NCI-H1105 (cell line): ENCODE measurements at places on chromosomes 4 and X.

GRCh38 chr4:82017680-82018079 is 356.1 kb downstream of the HNRNPD start:
- DNase-seq, result no peak

GRCh38 chr4:186097386-186097785 is 7.1 kb upstream of the FAM149A start:
- no peak for DNase-seq

DNA sequence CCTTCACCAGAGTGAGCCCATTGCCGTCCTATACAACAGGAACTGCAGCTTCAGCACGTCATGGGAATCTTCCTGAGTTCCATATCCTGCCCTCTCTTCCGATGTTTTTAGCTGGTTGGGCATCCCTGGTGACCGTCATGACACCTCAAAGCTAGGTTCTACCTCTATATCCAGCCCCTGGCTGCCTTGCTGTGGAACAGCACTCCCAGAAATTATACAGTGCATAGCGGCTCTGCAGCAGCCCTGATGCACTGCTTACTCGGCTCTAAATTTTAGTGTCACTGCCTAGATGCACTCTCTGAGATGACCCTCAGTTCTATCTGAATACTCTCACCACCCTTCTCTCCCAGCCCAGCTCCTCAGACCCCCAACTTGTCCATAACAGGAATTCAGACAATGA is 44.3 kb downstream of the ARHGEF38 start:
- no peak for DNase-seq

DNA sequence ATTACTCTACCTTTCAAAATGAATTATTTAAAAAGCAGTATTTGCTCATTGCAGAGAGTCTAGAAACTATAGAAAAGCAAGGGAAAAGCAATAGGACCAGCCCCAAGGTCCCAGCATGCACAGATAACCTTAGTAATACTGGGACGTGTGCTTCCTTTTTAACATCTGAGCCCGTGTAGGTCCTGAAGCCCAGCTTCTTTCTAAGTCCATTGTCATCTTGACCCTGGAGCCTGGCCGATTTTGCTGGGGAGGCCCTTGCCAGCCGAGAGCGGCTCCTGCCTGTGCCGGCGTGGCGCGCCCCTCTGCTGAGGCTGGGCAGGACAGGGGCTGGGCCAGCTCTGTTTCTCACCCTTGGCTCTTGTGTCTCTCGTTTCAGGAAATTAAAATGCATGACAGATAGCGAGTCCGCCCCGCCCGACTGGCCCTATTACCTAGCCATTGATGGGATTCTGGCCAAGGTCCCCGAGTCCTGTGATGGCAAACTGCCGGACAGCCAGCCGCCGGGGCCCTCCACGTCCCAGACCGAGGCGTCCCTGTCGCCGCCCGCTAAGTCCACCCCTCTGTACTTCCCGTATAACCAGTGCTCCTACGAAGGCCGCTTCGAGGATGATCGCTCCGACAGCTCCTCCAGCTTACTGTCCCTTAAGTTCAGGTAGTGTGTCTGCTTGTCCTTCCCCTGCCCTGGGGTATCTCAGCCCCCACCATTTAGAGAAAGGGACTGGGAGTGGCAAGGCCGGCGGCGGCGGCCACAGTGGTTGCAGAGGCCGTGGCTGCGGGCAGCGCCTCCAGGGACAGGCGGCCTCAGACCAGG is 4.1 kb downstream of the MSANTD1 start:
- no peak for DNase-seq

DNA sequence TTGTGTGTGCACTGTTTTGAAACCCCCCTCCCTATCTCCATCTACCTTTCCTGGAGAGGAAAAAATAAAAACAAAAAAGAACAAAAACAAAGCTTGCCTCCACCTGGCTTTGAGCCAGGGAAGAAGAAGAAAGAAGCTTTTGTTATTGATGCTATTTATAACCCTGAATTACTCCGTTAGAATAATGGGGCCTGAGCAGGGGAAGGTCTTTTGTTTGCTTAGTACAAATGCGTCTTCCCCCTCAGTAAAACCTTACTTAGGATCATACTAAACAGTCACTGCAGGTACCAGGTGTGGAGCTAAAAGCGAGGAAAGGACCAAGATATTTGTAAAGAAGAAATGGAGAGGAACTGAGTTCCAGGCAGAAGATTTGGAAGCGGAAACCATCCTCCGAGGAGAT is 352.1 kb downstream of the KCNIP4 start:
- peak; percentile 61 for DNase-seq

- DNase-seq, result no peak
Measured at GRCh38 chr4:173924561-173924960, 358.9 kb downstream of the FBXO8 start.

DNA sequence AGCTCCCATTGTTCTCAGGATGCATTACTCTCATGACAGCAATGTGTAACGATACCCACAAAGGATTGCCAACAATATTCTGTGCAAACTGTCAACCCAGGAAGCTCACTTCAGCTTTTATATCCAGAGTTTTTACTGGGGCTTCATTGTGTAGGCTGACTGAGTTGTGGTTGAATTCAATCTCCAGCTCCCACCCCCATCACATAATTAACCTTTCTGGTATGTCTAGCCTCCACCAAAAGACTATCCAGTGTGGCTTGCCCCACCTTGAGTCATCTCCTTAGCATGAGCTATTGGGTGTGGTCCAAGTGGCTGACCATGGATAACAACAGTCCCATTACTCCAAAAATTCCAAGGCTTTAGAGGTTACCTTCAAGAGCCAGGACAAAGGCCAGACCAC is 17.7 kb upstream of the TAB3 start:
- no peak for DNase-seq

- no peak for DNase-seq
Measured at GRCh38 chrX:43589735-43590134, 66.4 kb upstream of the MAOA start.

GRCh38 chr4:13118633-13119032 is 365.5 kb downstream of the RAB28 start:
- no peak for DNase-seq

DNA sequence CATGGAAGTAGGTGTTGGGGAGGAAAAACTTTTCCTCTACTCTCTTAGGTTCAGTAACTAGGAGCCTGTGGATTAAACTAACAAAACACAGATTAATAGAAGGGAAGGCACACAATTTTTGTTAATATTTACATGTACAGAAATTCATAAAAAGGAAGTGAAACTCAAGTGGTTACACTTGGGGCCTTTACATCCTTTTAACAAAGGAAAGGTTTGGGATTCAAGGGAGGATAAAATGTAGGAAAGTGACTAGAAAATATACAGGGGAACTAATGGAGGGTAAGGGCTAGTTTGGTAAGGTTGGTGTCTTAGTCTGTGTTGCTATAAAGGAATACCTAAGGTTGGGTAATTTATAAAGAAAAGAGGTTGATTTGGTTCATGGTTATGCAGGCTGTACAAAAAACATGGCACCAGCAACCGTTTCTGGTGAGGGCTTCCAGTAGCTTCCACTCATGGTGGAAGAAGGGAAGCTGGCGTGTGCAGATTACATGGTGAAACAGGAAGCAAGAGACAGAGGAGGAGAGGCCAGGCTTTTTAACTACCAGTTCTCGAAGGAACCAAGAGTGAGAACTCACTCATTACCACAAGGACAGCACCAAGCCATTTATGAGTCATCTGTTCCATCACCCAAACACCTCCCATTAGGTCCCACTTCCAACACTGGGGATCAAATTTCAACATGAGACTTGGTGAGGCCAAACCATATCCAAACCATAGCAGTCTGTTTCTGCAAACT is 124.4 kb downstream of the CHRDL1 start:
- no peak for DNase-seq

DNA sequence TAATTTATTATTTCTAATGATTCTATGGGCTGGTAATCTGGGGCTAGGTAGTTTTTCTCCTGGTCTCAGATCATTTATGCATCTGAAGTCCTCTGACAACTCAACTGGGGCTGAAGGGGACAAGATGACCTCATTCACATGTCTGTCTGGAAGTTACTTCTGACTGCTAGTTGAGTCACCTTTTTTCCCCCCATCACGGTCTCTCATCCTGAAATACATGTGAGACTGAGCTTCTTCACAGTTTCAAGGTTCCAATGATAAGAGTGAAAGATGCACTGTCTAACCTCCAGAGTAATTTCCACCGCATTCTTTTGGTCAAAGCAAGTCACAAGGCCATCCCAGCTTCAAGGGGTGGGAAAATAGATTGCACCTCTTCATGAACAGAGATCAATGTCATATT is 356.7 kb upstream of the RPS6KA3 start:
- DNase-seq, result no peak

- DNase-seq, result peak; percentile 2
Measured at GRCh38 chrX:30141966-30142365, 73.4 kb upstream of the MAGEB2 start.

DNA sequence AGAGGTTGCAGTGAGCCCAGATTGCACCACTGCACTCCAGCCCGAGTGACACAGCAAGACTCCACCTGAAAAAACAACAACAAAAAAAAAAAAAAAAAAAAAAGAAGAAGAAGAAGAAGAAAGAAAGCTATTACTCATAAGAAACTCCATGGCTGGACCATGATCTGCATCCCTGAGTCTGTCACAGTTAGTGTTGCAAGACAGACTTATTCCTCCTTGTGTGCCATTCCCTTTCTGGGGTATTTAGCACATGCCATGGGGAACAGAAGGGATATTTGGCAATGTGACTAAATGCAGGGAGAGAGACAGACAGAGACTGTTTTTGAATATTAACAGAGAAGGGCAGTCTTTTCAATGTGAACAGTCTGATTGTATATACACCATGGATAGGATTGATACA is 16.7 kb upstream of the PDS5A start:
- no peak for DNase-seq

DNA sequence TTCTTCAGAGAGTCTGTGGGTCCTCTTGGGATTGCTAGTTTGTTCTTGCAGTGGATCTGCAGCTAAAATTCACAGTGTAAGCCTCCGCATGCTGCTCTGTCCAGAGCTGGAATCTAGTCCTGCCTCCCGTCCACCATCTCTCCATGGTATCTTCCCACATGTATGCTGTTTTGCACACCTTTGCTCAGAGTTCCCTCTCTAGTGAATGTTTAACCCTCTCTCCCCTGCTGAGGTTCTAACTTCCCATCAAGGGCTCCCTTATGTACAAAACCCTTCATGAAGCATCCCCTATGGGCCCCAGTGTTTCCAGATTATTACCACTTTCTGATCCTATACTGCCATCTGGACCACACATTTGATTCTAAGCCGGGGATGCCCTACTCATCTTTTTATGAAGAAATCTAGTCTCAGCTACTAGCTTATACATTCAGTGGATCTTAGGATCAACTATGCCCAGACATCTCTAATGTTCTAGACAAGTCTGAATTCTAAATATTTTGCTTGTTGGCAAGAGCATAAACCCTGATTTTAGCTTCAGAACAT is 157.3 kb downstream of the CPEB2 start:
- no peak for DNase-seq

DNA sequence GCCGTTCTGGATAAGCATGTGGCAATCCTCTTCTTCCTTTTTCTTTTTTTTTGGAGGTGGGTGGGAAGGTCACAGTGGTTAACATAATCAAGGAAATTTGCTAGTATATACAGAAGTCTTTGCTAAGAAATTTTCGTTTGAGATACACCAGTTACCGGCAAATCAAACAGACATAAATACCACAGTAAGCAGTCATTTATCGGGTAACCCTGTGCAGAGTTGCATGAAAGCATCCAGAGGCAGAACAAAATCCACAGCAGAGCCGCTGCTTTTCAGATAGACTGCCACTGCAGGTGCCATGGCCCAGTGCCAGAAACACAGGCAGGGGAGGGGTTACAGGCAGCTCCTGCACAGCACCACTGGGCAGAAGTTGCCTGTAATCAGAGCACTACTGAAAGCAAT is 179.1 kb upstream of the MAB21L2 start:
- peak; percentile 61 for DNase-seq

DNA sequence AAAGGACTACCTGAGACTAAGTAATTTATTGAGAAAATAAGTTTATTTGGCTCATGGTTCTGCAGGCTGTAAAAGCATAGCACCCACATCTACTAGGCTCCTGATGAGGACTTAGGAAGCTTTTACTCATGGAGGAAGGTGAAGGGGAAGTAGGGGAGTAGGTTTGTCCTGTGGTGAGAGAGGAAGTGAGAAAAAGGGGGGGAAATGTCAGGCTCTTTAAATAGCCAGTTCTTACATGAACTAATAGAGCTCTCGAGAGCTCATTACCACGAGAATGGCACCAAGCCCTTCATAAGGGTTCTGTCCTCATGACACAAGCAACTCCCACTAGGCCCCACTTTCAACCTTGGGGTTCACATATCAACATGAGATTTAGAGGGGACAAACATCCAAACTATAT is 125.5 kb upstream of the NRK start:
- no peak for DNase-seq

GRCh38 chr4:72429397-72429889 is 139.6 kb downstream of the ADAMTS3 start:
- no peak for DNase-seq

DNA sequence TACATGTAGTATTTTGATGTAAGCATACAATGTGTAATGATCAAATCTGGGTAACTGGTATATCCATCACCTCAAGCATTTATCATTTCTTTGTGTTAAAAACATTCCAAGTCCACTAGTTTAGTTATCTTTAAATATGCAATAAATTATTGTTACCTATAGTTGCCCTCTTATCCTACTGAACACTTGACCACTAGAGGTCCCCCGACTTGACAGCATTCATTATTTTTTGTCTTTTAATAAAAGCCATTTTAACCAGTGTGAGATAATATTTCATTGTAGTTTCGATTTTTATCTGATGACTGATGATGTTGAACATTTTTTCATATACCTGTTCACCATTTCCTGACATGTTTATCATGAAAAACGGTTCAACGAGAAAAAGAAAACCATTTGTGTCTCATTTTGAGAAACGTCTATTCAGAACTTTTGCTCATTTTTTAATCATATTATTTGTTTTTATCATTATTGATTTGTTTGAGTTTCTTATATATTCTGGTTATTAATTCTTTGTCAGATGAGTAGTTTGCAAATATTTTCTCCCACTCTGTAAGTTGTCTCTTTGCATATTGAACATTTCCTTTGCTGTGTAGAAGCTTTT is 199.0 kb upstream of the CXXC4 start:
- no peak for DNase-seq

GRCh38 chr4:165628572-165628971 is 244.5 kb upstream of the TLL1 start:
- no peak for DNase-seq

GRCh38 chrX:34437586-34437985 is 219.5 kb downstream of the TMEM47 start:
- DNase-seq, result no peak

GRCh38 chrX:129641941-129642340 is 12.8 kb downstream of the APLN start:
- DNase-seq, result no peak

DNA sequence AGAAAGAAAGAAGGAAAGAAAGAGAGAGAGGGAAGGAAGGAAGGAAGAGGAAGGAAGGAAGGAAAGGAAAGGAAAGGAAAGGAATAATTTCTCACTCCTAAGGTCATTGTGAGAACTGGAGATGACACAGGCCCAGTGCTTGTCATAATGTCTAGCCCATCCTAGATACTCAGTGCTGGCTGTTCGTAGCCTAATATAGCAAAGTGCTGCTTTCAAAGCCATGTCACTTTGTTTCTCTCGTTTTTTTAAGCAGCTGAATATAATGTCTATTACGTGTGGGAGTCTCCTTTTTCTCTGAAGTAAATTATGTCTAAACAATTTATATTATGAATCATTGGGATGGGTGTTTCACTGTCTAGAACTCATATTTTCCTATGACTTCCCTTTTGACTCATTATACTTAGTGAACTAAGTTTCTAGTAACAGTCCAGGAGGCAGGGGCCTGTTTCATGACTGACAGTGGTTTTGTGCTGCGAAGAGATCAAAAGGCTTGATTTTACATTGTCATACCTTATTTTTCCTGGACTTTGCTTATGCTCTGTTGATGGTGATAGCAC is 327.0 kb upstream of the ZFP42 start:
- DNase-seq, result no peak
